ENCODE measurements at places on chromosomes 4 and X.

DNA sequence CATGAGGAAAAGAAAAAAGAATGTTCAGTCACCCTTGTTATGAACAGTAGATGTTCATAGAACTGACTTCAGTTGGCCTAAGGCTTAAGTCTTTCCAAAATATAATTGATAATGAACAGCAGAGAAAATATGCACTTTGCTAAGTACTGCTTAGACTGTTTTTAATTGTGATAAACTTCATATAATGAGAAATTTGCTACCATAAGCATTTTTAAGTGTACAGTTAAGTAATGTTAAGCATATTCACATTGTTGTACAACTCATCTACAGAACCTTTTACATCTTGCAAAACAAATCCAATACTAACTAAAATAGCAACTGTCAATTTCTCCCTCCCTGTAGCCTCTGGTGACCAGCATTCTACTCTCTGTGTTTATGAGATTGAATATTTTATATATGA is 792.2 kb upstream of the LCORL start:
- no peak for DNase-seq

- DNase-seq, result no peak
Observed at GRCh38 chr4:73432169-73433000, 3.6 kb upstream of the AFP start.

GRCh38 chrX:118761939-118762707 is 34.7 kb downstream of the IL13RA1 start:
- DNase-seq, result no peak

GRCh38 chrX:38154340-38154739 is 66.3 kb downstream of the SRPX start:
- DNase-seq, result no peak

DNA sequence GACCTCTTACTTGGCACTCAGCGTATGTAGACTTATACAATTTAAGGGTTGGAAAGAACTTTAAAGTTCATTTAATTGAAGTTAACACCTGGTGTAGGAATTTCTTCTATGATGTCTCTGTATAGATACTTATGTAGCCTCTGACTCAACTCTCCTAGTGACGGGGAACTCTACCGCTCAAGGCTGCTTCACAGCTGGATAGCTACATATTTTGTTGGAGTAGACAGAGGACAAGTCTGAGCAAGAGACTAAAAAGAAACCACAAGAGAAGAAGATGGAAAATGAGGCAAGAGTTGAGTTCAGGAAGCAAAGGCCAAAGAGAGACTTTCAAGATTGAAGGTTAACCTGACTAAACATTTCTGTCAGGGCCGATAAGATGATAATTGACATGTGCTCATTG is 52.6 kb downstream of the GPR50 start:
- no peak for DNase-seq

GRCh38 chrX:15524417-15524816 is 23.8 kb downstream of the BMX start:
- no peak for DNase-seq

DNA sequence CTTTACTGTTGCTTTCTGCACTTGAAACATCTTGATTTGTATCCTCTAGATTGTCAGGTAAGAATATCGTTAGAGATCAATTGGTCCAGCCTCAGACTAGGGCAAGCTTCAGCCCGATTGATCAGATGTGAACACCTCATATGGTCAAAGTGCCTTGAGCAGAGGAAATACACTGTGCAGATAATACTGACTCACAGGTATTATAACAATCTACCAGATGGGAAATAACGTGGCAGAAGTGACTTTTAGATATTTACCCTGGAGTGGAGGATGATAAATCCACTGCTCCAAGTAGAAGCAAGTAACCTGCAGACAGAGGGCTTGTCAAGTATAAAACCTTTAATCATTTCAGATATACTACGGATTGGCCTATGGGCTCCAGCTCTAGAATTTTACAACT is 17.9 kb downstream of the VEGFC start:
- DNase-seq, result no peak

DNA sequence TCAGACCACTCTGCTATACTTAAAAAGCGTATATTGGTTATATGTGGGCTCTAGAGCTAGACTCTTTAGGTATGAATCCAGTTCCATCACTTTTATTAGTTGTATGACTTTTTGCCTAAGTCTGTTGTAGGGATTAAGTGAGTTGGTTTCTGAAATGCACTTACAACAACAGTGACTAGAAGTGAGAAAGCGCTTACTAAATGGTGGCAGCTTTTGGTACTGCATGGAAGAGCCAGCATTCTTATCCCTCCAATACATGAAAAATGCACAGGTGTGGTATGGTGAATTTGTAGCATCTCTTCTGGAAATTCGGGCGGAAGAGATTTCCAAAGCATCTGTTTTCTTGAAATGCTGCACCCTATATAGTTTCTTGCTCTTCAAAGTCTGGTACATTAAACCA is 117.1 kb downstream of the SPANXA1 start:
- no peak for DNase-seq

DNA sequence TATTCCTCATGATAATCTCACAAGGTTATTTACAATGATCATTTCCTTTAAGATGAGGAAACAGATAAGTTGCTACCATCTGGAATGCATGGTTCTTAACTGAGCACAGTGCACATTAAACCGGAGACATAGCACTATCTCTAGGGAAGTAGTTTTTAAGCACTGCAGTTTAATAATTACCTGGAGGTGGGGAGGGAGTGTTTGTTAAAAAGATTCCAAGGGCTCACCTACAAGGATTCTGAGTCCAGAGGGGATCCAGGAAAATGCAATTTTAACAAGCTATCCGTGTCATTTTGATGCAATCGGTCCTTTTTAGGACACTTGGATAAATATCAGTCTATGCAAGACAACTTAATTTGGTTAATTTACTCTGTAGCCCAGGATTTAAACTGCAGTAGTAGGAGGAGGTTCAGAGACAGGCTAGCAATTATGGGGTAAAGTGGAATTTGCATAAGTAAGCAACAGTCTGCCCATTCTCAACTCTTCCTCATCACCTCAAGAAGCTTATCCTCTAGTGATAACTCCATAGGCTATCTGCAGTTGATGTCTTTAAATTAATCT is 2.8 kb upstream of the PDLIM5 start:
- no peak for DNase-seq

GRCh38 chr4:101022151-101023024 is 324.9 kb downstream of the PPP3CA start:
- DNase-seq, result no peak
